ENCODE measurements at places on chromosomes 7 and 10. TPM values are rescaled to one million over a fixed set of nuclear protein-coding genes. Genes with fewer than 3 reads are reported as not detected.

GRCh38 chr10:87675396-87676376 lies 16.0 kb downstream of the PAPSS2 start:
- no peak for DNase-seq

LRRC18 gene
- 0.12 TPM for polyA plus RNA-seq

- DNase-seq: no peak
These were observed 16.7 kb upstream of the GAD2 start for GRCh38 chr10:26199841-26200240.

TFPI2 gene
- 1.8 TPM for polyA plus RNA-seq

ANXA8L1 gene
- polyA plus RNA-seq: 0.18 TPM

- DNase-seq: no peak
These were observed 1.2 kb upstream of the HHEX start for GRCh38 chr10:92688573-92688926.

GRCh38 chr7:47066976-47067614 lies 514.8 kb downstream of the TNS3 start:
- no peak for DNase-seq

EN2 gene
- polyA plus RNA-seq: 1.0 TPM

DNA sequence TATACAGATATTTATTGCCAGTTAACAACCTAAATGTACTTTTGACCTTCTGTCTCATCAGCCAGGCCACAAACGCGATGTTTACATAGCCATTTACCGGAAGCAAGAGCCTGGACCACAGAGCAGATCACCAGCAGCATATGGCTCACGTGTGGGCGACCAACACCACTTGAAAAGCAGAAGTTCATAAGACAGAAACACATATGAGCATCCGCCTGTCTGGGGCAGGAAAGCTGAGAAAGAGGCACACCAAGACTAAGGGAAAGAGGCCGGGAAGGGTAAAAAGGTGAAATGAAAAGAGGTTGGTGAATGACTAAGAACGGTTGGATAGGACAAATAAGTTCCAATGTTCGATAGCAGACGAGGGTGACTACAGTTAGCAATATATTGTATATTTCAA lies 1.3 kb downstream of the ABCB1 start:
- DNase-seq: no peak

- DNase-seq: no peak
These were observed 30.9 kb upstream of the STEAP4 start for GRCh38 chr7:88337572-88337971.

GRCh38 chr7:5088906-5089305 lies 43.2 kb downstream of the RBAK start:
- no peak for DNase-seq

DNA sequence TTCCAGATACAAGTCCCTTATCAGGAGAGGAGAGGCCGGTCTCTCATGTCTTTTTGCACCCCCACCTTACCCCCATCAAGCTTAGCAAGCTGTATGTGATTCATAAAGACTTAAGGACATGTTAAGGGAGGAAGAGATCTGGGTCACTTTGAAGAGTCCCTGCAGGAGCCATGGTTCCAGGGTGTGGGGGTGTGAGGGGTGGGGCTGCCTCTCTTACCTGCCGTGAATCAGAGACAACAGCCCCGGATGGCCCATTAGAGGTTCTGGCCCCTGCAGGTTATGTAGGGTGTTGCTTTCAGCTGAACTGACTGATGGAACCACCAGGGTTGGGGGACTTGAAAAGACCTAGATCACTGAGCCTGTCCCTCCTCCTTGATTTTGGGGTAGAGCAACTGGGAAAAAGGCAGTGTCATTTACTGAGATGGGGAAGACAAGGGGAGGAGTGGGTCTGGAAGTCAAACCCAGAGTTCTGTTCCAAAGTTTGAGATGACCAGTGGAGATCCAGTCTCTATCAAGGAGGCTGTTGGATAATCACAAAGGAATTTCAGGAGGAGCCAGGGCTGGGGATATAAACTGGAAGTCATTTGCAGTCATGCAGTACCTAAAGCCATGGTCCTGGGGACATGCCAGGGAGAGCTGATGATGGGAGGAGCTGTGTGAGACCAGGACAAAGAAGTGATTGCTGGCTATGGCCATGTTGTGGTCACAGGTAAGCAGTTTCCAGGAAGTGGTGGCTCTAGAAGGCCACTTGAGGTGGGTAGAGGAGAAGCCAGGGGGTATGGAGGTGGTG lies 23.1 kb downstream of the ADAMTS14 start:
- no peak for DNase-seq

Measured in hindlimb muscle (tissue), 1 donor.